ENCODE measurements at places on chromosomes 4 and X.

- DNase-seq: peak; percentile 70
Observed at GRCh38 chr4:109294006-109294405, 8.5 kb downstream of the COL25A1 start.

DNA sequence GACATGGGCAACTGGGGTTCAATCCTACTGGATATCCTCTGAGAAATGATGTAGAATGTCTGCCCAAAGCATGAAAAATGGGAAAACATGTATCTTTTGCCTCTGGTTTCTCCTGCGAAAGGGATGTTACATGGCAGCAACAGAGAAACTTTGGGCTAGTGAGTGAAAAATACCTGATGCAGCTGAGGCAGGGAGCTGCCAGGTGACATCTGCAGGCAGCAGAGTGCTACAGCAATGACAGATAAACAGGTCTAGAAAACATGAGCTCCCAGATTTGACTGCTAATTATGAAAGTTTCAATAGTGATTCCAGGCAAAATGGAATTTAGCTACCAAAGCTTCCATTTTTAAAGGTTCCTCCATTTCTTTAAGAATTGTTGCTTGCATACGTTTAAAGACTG lies 4.8 kb upstream of the CXCL1 start:
- no peak for DNase-seq

DNA sequence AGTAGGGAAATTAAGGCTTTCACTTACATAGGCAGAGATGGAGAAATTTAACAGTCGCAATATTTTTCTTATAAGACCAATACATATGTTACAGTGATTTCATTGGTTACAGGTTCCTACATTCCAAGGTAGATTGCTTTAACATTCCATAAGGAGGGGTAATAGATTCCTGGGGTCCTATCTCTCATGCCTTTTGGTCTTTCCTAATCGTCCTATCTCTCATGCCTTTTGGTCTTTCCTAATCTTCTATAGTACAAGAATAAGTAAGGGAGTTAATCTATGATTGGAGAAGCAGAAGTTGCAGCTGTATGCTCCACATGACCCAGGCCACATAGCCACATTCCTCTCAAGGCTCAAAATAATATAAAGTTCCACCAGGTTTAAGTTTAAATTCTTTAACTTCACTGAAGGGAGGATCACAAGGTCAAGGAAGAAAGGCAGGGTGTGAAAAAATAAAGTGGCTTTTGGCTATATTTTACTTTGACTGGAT lies 285.0 kb upstream of the BOD1L1 start:
- DNase-seq: no peak

- DNase-seq: no peak
Observed at GRCh38 chrX:10175319-10175871, 18.6 kb downstream of the CLCN4 start.

DNA sequence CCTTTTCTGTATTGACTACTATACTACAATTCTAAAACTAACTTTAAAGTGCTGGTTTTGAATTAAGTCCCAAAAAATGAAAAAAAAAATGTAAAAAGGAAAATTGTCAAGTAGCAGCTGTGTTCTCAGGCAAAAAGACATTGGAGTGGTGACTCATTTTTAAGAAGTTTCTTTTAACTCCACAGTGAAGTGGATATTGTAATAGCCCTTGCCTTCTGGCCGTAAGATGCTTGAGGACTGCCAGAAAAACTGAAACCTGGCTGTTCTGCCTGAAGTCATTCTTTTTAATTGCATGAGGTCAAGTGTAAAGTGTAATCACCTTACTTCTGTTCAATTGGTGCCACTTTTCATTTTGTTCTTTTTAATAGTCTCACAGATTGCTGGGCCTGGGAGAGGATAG lies 28.9 kb downstream of the SPANXD start:
- no peak for DNase-seq

DNA sequence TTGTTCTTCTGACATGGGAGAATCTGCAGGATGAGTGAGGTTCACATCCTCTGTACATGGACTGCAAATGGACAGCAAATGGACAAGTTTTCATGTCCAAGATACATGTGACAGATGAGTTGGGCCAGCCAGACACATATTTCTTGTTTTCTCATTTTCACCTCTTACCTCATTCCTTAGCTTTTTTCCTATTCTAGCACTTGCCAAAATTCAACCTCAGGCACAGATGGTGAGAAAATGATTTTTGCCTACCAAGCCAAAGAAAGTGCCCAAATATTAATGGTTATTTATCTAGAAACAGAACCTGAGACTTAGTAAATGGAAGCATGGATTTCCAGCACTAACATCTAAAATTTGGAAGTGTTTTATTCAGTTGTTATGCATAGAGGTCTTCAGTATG lies 402.2 kb downstream of the AFF2 start:
- no peak for DNase-seq

GRCh38 chr4:188372058-188372457 lies 232.8 kb downstream of the TRIML1 start:
- DNase-seq: no peak

GRCh38 chr4:18419780-18420179 lies 398.2 kb upstream of the LCORL start:
- no peak for DNase-seq

GRCh38 chr4:11196927-11197522 lies 231.7 kb downstream of the HS3ST1 start:
- DNase-seq: peak; percentile 7

GRCh38 chr4:82891707-82892466 lies 934 bp upstream of the SEC31A start:
- DNase-seq: no peak

DNA sequence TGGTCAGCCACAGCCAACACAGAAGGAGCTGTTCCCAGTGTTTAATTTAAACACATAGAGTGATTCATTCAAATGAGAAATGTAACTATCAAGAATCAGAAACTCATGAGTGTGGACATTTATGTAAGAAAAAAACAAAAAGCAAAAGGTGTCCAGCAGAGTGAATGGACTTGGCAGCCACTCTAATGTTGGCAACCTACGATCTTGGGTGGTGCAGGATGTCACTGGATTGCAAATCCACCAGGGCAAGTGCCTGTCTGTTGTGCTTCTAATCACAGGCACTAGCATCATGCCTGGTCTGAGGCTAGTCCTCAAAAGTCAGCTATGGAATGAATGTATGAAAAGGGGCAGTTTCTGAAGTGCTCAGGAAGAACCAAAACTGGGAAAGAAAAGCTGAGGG lies 277.7 kb upstream of the CLNK start:
- no peak for DNase-seq

GRCh38 chrX:11555759-11556158 lies 110.0 kb downstream of the ARHGAP6 start:
- no peak for DNase-seq

GRCh38 chr4:108700081-108700757 lies 49.8 kb downstream of the OSTC start:
- no peak for DNase-seq

DNA sequence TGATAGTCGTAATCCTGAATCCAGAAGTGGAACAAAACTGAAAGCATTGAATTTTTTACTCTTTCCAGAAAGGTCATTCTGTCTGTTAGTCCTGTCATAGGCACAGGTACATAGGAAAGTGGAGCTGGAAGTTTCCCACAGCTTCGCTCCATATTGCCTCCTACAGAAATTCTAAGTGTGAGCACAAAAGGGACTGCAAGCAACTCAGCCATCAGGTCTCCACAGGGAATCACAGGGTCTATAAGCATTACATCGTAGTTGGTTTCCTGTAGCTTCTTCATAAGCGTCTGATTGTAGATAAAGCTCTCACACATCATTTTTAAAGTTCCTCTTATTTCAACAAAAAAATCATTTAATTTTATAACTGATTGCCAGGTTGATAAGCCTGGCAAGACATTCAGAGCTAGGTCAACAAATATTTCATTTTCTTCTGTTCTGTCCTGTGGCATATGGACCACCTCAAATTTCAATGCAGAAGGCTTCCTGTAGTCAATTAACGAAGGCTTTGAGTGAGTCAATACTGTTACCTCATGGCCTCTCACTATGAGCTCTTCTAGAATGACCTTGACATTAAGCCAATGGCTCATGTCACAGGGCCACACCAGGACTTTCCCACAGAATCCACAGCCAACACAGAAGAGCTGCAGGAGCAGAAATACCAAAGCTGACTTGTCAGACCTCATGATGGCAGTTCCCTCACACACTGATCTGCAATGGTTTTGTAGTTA lies at the start of gene UGT2A3:
TSS of gene UGT2A3 (minus strand) at position 727 of the 728 bp plus-strand sequence. CDS start at position 683, 44 bp downstream.
- no peak for DNase-seq

DNA sequence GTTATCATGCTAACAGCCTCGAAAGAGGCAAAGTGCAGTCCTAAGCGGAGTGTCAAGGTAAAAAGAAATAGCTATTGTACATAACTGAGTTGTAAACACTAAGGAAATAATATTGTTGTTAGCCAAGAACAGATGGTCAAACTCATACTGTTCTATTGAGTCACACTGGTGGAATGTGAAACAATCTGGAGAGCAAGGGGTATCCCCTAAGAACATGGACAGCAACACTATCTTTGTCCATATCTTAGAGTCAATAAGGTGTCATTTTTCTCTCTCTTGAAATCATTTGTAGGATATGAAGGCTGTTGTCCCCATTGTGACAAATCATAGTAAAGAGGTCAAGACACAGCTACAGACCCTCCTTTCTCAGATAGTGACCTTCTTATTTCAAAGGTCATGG lies 4.5 kb upstream of the PDGFC start:
- no peak for DNase-seq

DNA sequence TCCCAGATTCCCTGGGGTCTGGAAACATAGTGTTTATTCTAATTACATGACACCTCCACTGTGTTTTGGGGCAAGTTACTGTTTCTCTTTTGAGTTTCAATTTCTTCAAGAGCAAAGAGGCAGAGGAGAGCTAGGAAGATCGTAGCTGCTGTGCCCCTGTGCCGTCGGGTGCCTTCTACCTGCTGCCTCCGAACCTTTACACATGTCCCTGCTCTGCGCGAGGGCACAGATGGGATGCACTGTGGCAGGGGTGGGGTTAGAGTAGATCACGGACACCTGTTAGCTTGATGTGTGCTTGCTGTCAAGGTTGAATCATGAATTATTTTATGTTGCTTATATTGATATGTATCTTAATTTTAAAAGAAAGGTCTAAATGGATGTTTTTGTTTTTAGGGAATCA lies 71.1 kb upstream of the MSANTD1 start:
- DNase-seq: no peak

DNA sequence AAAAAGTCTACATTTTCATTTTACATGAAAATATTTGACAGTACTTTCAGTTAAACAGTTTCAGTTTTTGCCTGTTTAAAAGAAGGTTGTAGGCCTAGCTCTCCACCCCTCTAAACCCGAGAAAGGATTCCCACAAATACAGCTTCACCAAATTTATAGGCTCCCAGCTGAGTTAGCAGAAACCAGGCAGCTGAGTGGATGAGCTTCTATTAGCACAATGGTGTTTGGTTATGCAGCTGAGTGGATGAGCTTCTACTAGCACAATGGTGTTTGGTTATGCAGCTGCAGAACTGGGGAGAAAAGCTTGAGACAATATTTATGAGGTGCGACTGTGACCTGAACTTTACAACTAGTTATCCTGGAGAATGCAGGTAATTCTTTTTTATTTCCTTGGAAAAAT lies 36.6 kb upstream of the PAQR3 start:
- DNase-seq: no peak

DNA sequence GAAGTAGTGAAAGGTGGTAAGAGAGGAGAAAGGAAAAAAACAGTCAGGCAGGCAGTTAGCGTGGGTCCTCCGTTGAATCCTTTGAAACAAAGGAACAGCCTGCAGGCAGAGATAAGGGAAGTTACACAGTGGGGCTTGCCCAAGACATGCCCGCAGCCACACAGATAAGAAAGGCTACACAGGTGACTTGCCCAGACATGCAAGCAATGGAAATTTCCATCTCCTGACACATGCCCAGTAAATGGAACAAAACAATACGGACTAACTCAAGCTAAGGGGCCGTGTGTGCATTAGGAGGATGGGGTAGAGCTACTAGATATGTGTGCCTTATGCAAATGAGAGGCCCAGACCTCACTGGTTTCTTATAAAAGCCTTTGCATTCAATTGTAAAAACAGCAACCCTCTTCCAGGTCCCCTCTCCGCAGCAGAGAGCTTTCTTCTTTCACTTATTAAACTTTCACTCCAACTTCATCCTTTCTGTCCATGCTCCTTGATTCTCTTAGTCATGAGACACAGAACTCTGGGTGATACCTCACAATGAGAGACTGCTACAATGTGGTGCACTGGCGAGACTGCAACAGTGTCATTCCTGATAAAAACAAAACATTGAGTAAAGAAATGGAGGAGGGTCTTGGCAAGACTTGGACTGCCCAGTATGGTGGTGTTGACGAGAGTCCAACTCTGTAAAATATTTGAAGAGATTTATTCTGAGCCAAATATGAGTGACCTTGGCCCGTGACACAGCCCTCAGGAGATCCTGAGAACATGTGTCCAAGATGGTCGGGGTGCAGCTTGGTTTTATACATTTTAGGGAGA lies 997.4 kb upstream of the PRKX start:
- DNase-seq: peak; percentile 46

DNA sequence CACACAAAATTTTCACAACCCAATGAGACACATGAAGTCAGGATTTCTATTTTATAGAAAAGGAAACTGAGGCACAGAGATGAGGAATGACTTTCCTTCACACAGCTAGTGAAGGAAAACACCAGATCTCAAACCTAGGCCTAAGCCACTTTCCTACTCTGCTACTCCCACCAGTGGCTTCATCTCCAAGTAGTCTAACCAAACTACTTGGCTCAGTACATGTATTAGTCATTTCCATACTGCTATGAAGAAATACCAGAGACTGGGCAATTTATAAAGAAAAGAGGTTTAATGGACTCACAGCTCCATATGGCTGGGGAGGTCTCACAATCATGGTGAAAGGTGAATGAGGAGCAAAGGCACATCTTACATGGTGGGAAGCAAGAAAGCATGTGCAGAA lies 196.6 kb downstream of the EVC2 start:
- no peak for DNase-seq

GRCh38 chr4:124206779-124207605 lies 505.5 kb downstream of the ANKRD50 start:
- DNase-seq: no peak

DNA sequence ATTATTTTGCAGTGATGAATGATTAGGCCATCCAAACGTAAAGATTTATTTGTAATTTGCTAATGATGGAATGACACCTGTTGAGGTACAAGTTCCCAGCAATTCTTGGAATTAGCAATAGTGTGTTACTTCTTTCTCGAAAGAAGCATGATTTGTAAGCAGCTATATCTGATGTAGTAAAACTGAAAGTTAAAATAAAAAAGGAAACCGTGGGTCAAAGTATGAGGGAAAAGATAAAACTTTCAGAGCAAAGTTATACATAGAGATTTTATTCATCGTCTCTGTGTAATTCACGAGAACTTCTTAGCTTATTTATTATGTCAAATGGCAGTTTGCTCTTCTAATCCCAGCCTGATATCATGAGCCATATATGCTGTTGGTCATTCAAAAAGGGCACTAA lies 59.0 kb downstream of the NFKB1 start:
- no peak for DNase-seq

GRCh38 chr4:127759228-127759820 lies 22.8 kb upstream of the HSPA4L start:
- no peak for DNase-seq

- DNase-seq: no peak
Observed at GRCh38 chr4:31051151-31051550, 331.0 kb downstream of the PCDH7 start.

GRCh38 chr4:6024313-6024960 lies 6.2 kb upstream of the C4orf50 start:
- no peak for DNase-seq

Measured in activated CD4-positive, alpha-beta T cell treated with anti-CD3 and anti-CD28 coated beads, Interleukin-2, amount 10 ng/mL, durations not matched to agents 24 days and 14 days (primary cell).